Brain pericyte (primary cell): ENCODE measurements at places on chromosomes 13 and 19.

DNA sequence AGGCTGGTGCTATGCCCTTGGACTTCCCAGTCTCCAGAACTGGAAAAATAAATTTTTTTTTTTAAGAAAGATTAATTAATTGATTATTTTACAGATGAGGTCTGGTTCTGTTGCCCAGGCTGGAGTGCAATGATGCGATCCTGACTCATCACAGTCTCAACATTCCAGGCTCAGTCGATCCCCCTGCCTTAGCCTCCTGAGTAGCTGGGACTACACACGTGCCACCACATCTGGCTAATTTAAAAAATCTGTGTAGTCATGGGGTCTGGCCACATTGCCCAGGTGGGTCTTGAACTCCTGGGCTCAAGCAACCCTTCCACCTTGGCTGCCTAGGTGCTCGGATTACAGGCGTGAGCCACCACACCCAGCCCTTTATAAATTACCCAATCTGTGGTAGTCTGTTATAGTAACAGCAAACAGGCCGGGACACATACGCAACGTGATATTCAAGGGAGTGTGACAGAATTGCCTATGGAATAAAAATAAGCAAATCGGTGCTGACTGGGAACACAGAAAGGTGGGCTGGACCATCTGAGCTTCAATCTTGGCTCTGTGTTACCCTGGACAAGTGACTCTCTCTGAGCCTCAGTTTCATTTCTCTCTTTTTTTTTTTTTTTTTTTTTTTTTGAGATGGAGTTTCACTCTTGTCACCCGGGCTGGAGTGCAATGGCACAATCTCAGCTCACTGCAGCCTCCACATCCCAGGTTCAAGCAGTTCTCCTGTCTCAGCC lies 42.8 kb downstream of the PIN1 start:
- DNase-seq: no peak

DNA sequence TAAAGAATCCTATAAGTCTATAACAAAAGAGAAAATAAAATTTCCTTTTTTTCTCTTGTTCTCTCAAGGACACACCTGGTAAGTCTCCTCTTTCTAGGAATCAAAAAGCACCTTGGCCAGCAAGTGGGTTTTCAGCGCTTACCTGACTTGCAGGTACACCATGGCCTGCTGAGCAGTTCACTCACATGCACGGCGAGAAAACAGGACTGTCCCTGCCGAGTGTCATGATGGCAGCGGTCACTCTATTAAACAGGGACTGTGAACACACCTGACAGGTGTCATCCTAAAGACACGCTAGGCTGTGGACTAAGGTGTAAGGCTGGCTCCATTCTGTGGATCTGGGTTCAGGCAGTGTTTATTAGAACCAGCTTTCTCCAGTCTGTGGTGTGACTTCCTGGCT lies 170.2 kb downstream of the TEX29 start:
- no peak for DNase-seq

GRCh38 chr19:41570639-41571112 lies 5.3 kb upstream of the CEACAM21 start:
- DNase-seq: no peak

DNA sequence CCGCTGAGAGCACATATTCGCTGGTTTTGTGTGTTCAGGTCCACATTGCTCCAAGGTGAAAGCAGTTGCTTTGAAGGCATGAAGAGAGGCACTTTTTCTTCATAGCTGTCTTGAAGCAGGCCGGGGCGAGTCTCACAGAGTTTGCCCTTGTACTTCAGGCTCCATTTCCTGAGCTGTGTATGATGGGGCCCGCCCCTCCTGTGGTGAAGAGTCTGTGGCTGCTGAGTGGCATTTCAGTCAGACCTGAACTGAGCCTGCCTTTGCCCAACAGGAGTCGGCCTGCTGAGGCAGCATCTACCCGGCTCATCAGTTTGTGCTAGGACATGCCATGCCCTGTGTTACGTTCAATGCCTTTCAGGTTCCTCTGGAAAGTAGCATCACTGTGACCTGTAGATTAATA lies 44.4 kb upstream of the C1QTNF9 start:
- no peak for DNase-seq

DNA sequence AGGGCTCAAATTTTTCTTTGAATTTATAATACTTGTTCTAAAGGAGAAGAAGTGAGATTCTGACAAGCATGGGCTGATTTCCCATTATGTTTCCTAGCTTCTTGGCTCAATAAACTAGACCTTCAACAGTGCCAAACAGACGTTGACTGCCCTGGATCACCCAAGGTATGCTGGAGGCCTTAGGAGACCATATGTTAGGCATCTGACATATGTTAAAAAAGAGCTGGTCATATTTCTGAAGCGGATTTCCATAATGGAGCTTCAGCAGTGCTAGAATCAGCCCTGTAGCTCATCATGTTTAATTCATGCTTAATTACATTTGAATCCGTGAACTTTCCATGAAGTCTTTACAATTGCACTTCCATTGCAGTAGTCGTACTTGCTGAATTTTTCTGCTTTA lies 653.3 kb downstream of the DIAPH3 start:
- no peak for DNase-seq

- no peak for DNase-seq
Observed at GRCh38 chr13:113976711-113977684, 3.1 kb upstream of the C13orf46 start.
